ENCODE measurements at places on chromosomes 5 and 9.

DNA sequence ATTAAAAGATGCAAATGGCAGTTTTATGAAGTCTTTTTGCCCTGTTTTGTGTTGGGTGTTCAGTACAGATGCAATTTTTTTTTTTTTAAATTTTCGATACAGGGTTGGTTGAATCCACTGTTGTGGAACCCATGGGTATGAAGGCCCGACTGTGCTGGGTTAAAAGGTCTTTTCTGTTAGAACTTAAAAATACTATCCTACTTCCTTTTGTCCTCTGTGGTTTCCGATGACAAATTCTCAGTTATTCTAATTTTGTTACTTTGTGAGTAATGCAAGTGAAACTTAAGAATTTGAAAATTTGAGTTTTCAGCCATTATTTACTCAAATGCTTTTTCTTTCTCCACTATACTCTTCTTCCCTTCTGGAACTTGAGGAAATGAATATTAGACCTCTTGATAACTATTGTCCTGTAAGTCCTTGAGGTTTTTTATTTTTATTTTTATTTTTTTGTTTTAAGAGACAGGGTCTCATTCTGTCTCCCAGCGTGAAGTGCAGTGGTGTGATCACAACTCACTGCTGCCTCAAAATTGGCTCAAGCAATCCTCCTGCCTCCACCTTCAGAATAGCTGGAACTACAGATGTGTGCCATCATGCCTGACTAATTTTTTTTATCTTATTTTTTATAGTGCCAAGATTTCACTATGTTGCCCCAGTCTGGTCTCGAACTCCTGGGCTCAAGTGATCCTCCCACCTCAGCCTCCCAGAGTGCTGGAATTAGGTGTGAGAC lies 67.5 kb downstream of the ZCCHC7 start:
- DNase-seq = no peak
- peak overlapping the region; percentile 57 for H3K4me3 ChIP-seq
- peaks cover 54% of the 10 kb centered on the region for H3K4me1 ChIP-seq
- no peaks in the 10 kb centered on the region for H3K27me3 ChIP-seq
- H3K36me3 ChIP-seq = peaks cover 46% of the 10 kb centered on the region

DNA sequence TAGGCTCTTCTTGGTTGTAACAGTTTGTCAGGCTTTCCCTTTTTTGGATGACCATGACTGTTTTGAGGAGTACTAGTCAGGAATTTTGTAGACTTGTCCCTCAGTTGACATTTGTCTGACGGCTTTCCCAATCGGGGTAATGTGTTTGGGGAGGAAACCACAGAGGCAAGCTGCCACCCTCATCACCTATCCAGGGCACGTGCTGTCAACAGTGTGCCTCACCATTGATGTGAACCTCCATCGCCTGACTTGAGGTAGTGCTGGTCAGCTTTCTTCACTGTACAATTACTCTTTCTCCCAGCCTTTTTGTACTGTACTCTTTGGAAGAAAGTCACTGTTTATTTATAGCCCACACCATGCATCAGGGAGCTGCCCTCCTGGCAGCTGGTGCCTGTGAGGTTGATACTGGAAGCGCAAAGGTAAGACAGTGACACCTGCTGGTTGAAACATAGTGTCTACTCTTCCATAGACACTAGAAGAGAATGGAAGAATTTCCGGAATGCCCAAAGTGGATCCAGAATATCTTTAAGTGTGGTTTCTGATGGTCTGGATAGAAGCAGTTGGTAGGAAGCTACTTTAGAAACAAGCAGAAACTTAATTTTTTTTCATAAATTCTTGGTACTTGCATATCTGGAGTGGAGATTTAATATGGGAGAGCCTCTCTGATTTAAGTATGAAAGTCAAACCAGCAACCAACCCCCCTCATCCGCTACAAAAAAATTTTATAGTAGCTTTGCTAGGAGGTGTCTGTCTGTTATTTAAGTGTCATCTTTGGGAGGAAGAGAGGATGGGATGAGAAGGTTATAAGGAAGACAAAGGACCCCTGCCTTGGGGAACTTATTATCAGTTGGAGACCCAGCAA lies 69.3 kb downstream of the SNX30 start:
- no peak overlapping the region for H3K4me3 ChIP-seq
- H3K36me3 ChIP-seq = peaks cover 4% of the 10 kb centered on the region
- H3K27me3 ChIP-seq = no peaks in the 10 kb centered on the region
- no peak for DNase-seq

DNA sequence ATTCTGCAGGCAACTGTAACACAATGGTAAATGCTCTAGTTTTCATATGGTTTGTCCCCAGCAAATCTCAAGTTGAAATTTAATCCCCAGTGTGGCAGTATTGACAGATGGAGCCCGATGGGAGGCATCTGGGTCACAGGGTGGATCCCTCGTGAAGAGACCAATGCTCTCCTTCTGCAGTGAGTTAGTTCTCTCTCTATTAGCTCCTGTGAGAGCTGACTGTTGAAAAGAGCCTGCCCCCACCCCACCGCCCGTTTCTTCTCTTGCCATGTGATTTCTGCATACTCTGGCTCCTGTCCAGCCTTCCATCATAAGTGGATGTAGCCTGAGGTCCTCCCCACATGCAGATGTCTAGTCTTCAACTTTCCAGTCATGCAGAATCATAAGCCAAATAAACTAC lies 27.0 kb downstream of the IARS1 start:
- no peaks in the 10 kb centered on the region for H3K27me3 ChIP-seq
- H3K27ac ChIP-seq = no peak overlapping the region
- no peaks in the 10 kb centered on the region for H3K4me1 ChIP-seq
- H3K36me3 ChIP-seq = peaks cover 78% of the 10 kb centered on the region
- no peak overlapping the region for H3K4me3 ChIP-seq

DNA sequence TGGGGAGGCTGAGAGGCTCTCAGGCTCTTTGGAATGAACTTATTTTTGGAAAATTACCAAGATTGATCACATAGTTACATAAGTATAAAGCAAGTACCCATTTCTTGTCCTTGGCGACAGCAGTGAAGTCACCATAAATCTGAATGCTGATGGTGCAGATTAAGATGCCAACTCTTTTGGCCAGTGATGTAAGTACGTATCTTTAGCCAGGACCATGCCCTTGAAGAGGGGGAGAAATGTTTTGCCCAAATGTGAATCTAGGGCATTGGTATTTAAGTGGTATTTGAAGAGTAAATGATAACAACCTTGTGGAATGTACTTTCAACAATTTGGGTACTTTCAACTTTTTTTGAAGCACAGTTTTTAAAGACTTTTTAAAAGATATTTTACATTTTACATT lies 68.2 kb upstream of the RAD23B start:
- H3K27ac ChIP-seq = no peak overlapping the region
- no peak for DNase-seq
- H3K4me3 ChIP-seq = no peak overlapping the region

- no peak overlapping the region for H3K4me3 ChIP-seq
- no peak overlapping the region for H3K27ac ChIP-seq
- H3K36me3 ChIP-seq = no peaks in the 10 kb centered on the region
- no peak for DNase-seq
Observed at GRCh38 chr5:56545016-56545415, 270.3 kb upstream of the MAP3K1 start.

GRCh38 chr5:40995801-40996586 lies 75.1 kb downstream of the MROH2B start:
- H3K27ac ChIP-seq = no peak overlapping the region
- H3K36me3 ChIP-seq = no peaks in the 10 kb centered on the region
- no peaks in the 10 kb centered on the region for H3K4me1 ChIP-seq
- H3K27me3 ChIP-seq = peaks cover 4% of the 10 kb centered on the region

Data from activated naive CD8-positive, alpha-beta T cell treated with anti-CD3 and anti-CD28 coated beads, Interleukin-2, amount 50 U/mL, for 24 hours (primary cell).